ENCODE measurements at places on chromosomes 12 and 14.

GRCh38 chr12:100716945-100717732 lies 77.4 kb upstream of the ANO4 start:
- peak; percentile 50 for DNase-seq

- no peak for DNase-seq
Measured at GRCh38 chr14:57987596-57988300, 121.9 kb upstream of the SLC35F4 start.

- DNase-seq, result no peak
Measured at GRCh38 chr12:107649661-107650061, 35.9 kb upstream of the PWP1 start.

DNA sequence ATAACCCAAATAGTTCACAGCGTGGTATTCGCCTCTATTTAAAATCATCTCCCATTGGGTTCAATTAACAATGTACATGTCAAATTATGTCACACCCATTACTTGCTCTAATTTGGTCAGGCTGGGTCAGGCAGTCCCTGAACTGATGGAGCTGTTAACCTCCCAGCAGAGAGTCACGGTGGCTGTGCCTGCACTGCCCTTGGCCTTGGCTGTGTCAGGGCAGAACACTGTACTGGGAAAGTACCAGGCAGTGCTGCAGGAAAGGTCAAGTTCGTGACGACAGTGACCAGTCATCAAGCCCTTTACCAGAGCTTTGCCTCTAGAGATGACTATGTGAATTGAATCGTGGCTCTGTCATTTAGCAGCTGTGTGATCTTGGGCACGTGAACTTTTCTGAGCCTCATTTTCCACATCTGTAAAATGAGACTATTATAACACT lies 100.0 kb downstream of the ARF6 start:
- DNase-seq, result no peak

All from NCI-H345 (cell line).